Subcutaneous preadipocyte (primary cell): ENCODE measurements at places on chromosomes 3 and 15. TPM values are rescaled to one million over a fixed set of nuclear protein-coding genes. Genes with fewer than 3 reads are reported as not detected.

RAB5A gene
- 59.2 and 67.2 TPM in 2 replicates for total RNA-seq

LRRC2 gene
- 0.78 and 1.1 TPM in 2 replicates for total RNA-seq

GTF2E1 gene
- total RNA-seq: 10.3 and 11.9 TPM in 2 replicates

LRRK1 gene
- total RNA-seq: 14.7 and 17.0 TPM in 2 replicates

SPATA12 gene
- total RNA-seq: not detected in 2 replicates

THRB gene
- total RNA-seq: 5.9 and 6.8 TPM in 2 replicates

LRRIQ4 gene
- not detected in 2 replicates for total RNA-seq

GOLGA6L10 gene
- under 0.01 and 0.20 TPM in 2 replicates for total RNA-seq

HTR3E gene
- total RNA-seq: not detected in 2 replicates

ROBO2 gene
- total RNA-seq: under 0.01 TPM in 1 of 2 replicates, not detected in the other

TMCO5A gene
- total RNA-seq: not detected in 2 replicates

ASB14 gene
- not detected in 2 replicates for total RNA-seq

CPN2 gene
- total RNA-seq: not detected in 2 replicates

TMEM108 gene
- under 0.01 TPM in 1 of 2 replicates, not detected in the other for total RNA-seq

CMTM8 gene
- 0.98 and 1.5 TPM in 2 replicates for total RNA-seq

GOLGA8O gene
- under 0.01 and 0.20 TPM in 2 replicates for total RNA-seq

NPAP1 gene
- total RNA-seq: not detected in 2 replicates
